ENCODE measurements at places on chromosomes 1 and 21. TPM values are rescaled to one million over a fixed set of nuclear protein-coding genes. Genes with fewer than 3 reads are reported as not detected.

Gene CYP4A11
- total RNA-seq = 176 TPM

Gene AGT
- total RNA-seq = 1,076 TPM

DNA sequence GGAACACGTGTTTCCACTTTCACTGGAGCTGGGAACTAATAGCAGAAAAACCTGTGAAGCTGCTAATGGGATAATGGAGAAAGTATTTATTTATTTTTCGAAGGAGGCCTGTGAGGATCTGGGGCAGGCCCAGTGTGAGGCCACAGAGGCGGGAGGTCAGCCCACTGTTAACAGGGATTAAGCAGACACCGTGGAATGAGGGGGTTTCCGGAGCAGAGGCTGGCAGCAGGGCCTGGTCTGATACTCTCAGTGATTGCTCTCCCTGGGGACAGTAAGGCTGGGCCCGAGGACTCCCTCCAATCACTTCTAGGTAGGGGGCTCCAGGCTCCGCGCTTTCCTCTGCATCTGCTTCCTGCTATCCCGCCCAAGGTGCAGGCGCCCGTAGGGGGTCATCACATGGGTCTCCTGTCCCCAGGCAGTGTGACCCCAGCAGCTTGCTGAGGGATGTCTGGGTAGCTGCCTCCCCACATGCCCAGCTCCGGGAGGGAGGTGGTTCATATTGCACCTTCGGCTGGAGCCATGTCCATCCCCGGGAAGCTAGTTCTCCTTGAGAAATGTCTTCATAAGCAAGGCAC is 28.8 kb upstream of the CDCA8 start:
- DNase-seq = no peak

GRCh38 chr1:38129473-38129872 is 82.9 kb upstream of the POU3F1 start:
- no peak for DNase-seq

Gene OPRD1
- total RNA-seq = not detected

DNA sequence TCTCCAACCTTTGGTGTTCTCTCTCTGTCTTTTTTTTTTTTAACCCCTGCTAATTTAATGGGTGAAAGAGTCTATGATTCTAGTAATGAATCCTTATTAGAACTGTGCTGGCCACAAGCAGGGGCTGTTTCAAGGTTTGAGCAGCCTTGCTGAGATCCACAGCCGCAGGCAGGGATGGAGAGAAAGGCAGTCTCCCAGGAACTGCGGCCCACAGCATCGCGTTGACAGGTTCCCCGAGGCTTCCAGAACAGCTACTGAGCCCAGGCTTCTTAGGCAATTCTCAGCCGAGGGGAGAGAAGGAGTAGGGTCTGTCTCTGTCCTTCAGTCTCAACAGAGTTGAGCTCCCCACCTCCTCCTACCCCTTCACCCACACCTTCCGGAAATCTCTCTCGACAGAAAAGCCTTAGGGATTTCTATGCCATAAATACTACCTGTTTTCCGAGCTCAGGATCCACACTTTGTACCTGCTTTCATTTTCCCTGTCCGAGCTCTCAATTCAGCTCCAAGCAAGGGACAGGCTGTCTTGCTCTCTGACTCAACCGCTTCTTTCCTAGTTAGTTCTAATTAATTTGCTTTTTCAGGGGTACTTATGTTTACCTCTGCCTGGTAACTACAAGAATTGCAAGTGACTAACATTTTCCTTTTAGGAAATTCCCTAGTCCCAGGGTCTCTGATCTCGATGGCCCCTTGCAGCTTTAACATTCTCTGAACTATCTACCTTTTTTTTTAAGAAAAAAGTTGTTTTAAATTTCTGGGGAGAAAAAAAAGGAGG is 6.7 kb upstream of the CASZ1 start:
- no peak for DNase-seq

- no peak for DNase-seq
These were observed 14.0 kb upstream of the WASF2 start for GRCh38 chr1:27503844-27504587.

Gene ETS2
- total RNA-seq = 159 TPM

- no peak for DNase-seq
These were observed 1.7 kb downstream of the ANKRD65 start for GRCh38 chr1:1419363-1419812.

Gene ARHGEF19
- 1.5 TPM for total RNA-seq

Gene ICOSLG
- total RNA-seq = 1.3 TPM

DNA sequence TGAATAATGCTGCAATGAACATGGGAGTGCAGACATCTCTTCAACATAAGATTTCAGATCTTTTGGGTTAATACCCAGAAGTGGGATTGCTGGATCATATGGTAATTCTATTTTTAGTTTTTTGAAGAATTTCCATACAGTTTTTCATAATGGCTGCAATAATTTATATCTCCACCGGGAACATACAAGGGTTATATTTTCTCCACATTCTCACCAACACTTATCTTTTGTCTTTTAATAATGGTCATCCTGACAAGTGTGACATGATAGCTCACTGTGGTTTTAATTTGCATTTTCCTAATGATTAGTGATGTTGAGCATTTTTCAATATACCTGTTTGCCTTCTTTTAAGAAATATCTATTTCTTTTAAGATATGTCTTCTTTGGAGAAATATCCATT is 44.5 kb upstream of the WARS2 start:
- no peak for DNase-seq

GRCh38 chr1:99228153-99228552 is 36.1 kb upstream of the PLPPR4 start:
- DNase-seq = no peak

DNA sequence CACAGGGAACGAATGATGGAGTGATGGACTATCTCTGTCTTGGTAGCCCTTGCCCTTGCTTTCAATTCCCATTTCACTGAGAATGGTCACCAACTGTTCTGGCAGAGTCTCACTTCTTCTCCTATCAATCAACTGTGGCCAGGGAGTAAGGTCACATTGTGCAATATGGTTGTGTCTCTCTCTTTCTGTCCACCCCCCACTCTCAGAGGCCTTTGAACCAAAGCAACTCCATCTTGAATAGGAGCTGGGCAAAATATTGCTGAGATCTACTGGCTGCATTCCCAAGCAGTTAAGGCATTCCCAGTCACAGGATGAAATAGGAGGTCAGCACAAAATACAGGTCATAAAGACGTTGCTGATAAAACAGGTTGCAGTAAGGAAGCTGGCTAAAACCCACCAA is 36.7 kb downstream of the NTMT2 start:
- no peak for DNase-seq

- DNase-seq = no peak
These were observed 4.3 kb downstream of the PFKL start for GRCh38 chr21:44304011-44304616.

- DNase-seq = no peak
These were observed 29.2 kb downstream of the BCAR3 start for GRCh38 chr1:93652323-93652949.

Gene SLC41A1
- total RNA-seq = 4.7 TPM

DNA sequence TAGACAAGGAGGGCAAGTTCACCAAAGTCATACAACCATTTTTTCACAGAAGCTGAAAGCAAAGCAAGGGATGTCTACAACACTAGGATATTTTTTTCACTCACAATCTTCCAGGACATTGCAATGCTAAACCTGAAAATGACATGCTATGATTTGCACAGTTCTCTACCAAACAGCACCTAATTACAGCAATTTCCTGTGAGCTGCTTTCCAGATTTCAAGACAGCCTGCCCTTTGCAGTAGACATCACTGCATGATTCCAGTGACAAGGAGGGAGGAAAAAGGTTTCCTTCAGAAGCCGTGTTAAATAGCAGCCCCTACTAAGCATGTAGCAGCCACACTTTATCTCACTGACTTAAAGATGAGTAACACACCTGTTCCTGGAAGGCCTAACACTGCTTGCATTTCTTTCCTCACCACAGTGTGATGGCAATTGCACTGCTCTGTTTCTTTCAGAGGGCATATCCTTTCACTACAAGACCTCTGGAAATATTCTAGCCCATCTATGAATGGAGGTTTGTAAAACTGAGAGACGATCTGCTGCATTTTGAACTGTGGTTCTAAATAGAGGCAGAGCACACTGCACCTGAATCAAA is 97.1 kb downstream of the DUSP10 start:
- DNase-seq = no peak

- no peak for DNase-seq
These were observed 13.0 kb downstream of the CAPN8 start for GRCh38 chr1:223652436-223652941.

Gene TRAF3IP3
- 2.2 TPM for total RNA-seq

DNA sequence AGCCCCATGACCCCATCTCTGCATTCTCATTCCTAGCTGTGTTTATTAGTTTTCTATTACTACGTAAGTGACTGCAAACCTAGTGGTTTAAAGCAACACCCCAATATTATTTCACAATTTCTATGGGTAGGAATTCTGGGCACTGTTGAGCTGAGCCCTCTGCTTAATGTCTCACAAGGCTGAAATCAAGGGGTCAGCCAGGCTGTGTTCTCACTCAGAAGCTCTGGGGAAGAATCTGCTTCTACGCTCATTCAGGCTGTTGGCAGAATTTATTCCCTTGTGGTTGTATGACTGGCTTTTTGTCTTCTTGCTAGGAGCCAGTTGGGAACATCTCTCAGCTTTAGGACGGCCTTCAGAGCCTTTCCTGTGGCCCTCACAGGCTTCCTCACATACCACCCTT is 181.0 kb downstream of the GIPC2 start:
- DNase-seq = no peak

- DNase-seq = no peak
These were observed 38.8 kb downstream of the NGF start for GRCh38 chr1:115299266-115299665.

Gene BGLAP
- total RNA-seq = not detected

Gene DNASE2B
- not detected for total RNA-seq

Gene CRB1
- total RNA-seq = 0.29 TPM

DNA sequence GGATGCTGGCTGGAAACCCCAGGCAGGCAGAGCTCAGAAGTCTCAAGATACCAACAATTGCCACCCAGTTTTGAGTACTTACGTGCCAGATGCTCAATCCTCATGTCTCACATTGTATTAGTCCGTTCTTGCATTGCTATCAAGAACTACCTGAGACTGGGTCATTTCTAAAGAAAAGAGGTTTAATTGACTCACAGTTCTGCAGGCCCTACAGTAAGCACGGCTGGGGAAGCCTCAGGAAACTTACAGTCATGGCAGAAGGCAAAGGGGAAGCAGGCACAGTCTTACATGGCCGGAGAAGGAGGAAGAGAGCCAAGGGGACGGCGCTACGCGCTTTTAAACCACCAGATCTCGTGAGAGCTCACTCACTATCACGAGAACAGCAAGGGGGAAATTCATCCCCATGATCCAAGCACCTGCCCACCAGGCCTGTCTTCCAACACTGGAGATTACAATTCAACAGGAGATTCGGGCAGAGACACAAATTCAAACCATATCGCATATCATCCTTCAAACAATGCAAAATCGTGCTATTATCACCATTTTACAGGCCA is 58.0 kb downstream of the KAZN start:
- DNase-seq = no peak

Gene OR2T33
- total RNA-seq = not detected

Gene KAZN
- 1.9 TPM for total RNA-seq

DNA sequence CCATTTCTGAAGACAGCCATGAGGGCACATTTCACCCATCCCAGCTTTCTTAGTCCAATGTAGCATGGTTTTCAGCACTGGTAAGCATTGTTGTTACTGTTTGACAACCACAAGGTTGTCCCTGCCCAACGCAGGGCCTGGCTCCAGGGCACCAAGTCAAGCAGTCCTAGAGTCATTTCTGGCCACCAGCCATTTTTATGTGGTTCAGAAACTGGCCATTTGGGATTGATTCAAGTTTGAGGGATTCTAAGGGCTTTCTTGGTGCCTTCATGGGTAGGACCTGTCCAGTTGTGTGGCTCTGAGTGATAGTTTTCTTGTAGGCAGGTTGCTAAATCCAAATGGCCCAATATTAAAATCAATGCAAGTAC is 535.4 kb upstream of the USP24 start:
- no peak for DNase-seq

GRCh38 chr1:39142401-39143060 is 62.0 kb upstream of the MACF1 start:
- no peak for DNase-seq

GRCh38 chr1:56658254-56658653 is 13.1 kb downstream of the PRKAA2 start:
- DNase-seq = no peak

DNA sequence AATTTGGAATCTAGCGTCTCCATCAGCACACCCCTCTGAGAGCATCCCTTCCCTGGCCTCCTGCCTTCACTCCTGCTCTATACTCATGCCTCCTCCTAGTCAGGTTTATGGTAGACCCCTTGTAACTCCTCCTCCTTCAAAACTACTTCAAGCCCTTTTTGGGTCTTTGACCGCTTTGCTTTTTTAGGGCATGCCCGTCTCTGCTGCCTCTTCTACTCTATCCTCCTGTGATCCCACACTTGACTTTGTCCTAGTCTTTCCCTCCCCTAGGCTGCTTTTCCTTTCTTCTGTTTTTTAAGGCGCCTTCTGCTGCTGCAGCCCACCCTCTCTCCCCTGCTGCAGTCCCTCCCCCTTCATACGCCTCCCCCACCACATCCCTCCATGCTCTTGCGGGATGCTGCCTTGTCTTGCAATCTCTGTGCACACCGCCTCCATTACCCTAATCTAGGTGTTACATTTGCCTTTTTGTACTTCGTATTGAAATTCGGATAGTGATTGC is 1.5 kb downstream of the SNX27 start:
- no peak for DNase-seq

DNA sequence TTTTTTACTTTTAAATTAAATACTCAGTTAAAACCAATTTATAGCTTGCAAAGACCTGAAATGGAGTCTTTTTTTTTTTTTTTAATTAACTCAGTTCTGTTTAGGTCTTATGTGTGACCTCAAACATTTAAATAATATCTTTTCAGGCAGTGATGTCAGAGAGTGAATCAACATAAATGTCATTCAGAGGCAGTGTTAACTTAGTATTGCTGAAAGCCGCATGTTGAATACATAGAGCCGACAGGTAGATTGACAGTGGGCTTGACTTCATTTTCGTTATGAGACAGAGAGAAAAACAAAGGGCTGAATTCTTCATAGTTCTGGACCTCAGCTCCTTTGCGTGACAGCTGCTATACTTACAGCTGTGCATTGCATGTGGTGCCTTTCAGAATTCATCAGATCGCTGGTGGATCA is 51.5 kb downstream of the PRDM2 start:
- no peak for DNase-seq

Gene DENND4B
- 22.3 TPM for total RNA-seq
